ENCODE measurements at places on chromosomes 13 and 19. TPM values are rescaled to one million over a fixed set of nuclear protein-coding genes. Genes with fewer than 3 reads are reported as not detected.

The CEACAM7 gene
- total RNA-seq: not detected

The IZUMO4 gene
- 0.58 TPM for total RNA-seq

The RB1 gene
- 19.2 TPM for total RNA-seq

The IL11 gene
- total RNA-seq: 2.6 TPM

The CCDC169 gene
- total RNA-seq: 6.7 TPM

The CFAP97D2 gene
- total RNA-seq: not detected

The PABPC3 gene
- total RNA-seq: 0.15 TPM

The CGB2 gene
- not detected for total RNA-seq

The FZR1 gene
- 52.1 TPM for total RNA-seq

The ZNF625 gene
- 14.5 TPM for total RNA-seq

The ZNF471 gene
- 5.0 TPM for total RNA-seq

The JSRP1 gene
- total RNA-seq: 0.15 TPM

The ZNF229 gene
- total RNA-seq: 15.2 TPM

The PEX11G gene
- 4.3 TPM for total RNA-seq

The ZNF560 gene
- total RNA-seq: 2.2 TPM

The RPL36 gene
- total RNA-seq: 387 TPM

The ZNF480 gene
- 6.5 TPM for total RNA-seq

The FUT3 gene
- not detected for total RNA-seq

The ALOX5AP gene
- total RNA-seq: 0.29 TPM

The FAM124A gene
- total RNA-seq: 0.29 TPM

The IZUMO1 gene
- total RNA-seq: not detected

The PRODH2 gene
- total RNA-seq: not detected

The PDX1 gene
- total RNA-seq: not detected

The TGFBR3L gene
- 0.58 TPM for total RNA-seq

The KLK14 gene
- 0.17 TPM for total RNA-seq

The TUBA3C gene
- total RNA-seq: not detected

The GSX1 gene
- total RNA-seq: not detected

The TICAM1 gene
- 6.8 TPM for total RNA-seq

The HSPB6 gene
- 302 TPM for total RNA-seq

Measured in smooth muscle cell of trachea (primary cell).